ENCODE measurements at places on chromosomes 7 and 10.

DNA sequence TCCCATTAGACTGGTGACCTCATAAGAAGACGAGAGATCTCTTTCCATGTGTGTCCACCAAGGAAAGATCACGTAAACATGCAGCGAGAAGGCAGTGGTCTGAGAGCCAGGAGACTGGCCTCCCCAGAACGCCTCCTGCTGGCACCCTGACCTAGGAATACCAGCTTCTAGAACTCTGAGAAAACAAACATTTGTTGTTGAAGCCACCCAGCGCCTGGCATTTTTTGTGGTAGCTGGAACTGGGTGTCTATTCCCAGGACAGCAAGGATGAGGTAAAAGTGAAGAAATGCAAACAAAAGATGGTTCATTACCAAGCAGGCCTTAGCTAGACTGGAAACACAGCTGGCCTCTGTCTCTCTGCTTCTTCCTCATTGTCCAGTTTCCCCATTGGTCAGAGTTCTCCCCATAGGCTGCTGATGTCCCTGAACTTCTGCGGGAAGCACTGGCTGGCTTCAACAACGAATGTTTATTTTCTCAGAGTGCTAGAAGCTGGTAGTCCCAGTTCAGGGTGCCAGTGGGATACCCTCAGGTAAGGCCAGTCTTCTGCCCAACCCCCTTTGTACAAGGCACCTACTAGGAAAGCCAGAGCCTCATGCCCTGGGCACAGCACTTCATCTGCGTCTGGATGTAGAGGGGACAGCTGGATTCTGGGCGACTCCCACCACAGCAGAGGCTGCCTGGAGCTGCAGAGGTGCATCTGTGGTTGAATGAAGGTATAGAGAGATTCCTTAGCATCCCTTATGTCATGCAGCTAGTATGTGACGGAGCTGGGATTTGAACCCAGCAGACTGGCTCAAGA is 304.9 kb downstream of the TCERG1L start:
- no peak for DNase-seq

GRCh38 chr7:38177621-38178003 is 433 bp upstream of the STARD3NL start:
- no peak for DNase-seq

GRCh38 chr7:84638339-84638697 is 443.7 kb upstream of the SEMA3A start:
- DNase-seq, result no peak

GRCh38 chr10:131514454-131514853 is 202.9 kb upstream of the TCERG1L start:
- DNase-seq, result no peak

DNA sequence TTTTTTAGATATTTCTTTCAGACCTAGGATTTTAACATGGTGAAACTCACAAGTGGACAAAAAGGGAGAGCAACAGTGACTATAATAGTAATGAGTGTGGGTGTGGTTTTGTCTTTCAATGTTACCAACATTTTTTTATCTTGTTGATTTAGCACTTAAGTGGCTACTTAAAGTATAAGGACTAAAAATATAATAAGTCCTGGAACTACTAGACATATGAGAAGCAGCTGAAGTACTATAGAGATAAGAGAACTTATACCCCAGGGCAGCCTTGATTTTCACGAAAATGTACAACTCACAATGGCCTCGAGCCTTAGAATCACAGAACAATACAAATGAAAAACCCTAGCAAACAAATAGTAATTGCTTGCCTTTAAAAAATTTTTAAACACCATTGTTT is 1151.8 kb downstream of the TYW1 start:
- DNase-seq, result no peak

Measured in CD4-positive, alpha-beta T cell treated with Interleukin-17A for 4 hours (primary cell).